PC-3 (cell line): ENCODE measurements at places on chromosomes 2 and 18.

- DNase-seq = peak; percentile 62
These were observed 37.0 kb downstream of the INO80C start for GRCh38 chr18:35460736-35461161.

DNA sequence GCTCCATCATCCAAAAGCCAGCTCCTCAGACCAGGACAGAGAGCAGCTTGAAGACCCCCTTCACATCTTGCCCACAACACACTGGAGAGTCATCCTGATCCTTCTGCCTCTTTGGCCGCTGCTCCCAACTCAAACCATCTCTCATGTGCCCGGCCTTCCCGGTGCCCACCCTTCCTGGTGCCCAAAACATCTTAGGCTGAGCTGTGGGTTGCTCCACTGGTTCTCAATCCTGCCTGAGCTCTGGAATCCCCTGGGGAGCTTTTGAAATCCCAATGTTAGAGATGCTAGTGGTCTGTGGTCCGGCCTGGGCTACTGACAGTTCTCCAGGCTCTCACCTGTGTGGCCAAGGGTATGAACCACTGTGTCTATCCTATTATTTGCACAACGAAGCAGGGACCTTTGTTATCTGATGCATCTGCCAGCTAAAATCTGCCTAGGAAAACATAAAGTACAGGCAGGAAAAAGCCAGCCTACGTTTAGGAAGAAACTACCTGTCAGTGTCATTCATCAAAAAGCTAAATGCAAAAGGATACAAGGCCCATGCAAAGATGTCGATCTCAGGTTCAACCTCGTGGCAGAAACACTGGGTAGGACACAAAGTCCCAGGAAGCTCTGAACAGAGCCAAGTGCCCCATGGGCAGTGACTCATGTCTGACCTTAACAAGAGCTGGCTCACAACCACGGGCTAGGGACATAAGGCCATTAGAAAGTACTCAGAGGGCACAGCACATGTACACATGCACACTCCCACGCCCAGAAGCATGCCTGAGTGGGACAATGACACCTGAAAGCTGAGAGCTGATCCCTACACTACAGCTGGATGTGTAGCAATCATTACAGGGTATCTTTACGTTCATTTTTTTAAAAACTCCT, 30.8 kb downstream of the TBC1D8 start:
- peak; percentile 95 for DNase-seq

GRCh38 chr2:164657129-164657528, 35.8 kb upstream of the GRB14 start:
- peak; percentile 61 for DNase-seq

DNA sequence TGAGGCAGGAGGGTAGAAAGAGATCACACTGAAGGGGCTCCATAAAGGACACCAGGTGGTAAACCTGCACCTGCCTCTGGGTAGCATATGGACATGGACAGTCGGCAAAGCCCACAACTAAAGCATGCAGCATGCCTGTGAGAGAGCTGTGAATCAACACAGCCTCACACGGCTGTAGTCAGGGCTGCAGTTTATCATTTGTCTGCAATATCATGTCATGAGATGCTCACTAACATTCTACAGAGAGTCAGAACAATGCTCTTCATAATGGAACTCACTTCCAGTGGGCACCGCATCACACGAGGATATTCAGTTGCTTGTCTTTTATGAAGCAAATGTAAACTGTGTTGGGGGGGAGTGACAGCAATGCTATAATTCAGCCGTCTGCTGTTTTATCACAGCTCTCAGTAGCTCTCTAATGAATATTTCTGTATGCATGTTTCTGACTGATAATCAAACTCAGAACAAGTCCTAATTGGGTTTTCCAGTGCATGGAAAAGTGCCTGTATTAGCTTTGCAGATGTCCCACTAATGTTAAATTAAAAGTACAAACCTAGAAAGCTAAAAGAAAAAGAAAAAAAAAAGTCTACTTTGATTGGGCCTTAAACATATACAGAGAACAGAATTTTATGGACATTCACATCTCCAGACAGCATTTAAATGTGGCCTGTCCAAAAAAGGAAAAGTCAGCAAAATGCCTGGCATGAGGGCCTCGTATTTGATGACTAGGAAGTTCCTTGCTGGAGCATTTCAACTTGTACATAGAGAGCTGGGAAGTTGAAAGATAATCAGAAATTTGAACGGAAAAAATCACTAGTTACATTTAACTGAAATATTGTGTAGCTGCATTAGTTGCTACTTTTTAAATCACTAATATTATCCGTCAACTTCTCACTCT, 406.1 kb upstream of the SOX11 start:
- no peak for DNase-seq

DNA sequence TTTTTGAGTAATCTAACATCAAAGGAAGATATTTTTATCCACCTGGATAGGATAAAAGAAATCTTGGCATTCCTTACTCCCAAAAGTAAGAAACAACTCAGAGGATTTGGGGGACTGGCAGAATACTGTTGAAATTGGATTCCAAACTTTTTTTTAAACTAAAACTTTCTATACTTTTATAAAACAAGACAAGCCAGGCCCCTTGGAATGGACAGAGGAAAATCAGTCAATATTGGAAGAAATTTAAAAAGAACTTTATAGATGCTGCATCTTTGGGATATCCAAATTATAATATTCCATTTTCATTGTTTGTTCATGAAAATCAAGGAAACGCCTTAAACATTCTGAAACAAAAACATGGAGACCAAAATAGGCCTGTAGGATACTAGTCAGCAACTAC, 147.6 kb upstream of the PIEZO2 start:
- DNase-seq = no peak

DNA sequence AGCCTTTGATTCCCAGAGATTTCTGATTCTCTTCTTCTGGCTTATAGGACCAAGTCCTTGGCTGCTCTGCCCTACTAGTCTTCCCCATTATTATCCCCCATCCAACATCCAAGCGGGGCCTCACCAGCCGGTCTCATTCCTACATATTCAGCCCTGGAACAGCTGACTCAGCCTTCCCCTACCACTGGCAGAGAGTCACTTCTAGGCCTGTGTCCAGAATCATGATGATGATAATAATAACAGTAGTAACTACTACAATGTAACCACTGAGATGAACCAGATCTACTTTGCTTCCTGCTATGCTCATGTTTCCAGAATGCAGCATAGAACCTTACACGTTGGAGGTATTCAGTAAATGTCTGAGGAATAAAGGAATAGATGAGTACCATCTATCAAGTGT, 295.2 kb downstream of the SRBD1 start:
- peak; percentile 45 for DNase-seq

GRCh38 chr2:231370749-231371429, 24.6 kb upstream of the B3GNT7 start:
- no peak for DNase-seq
